SIG-M5 (cell line): ENCODE measurements at places on chromosomes 11 and 22.

GRCh38 chr22:28032861-28033260 lies 113.8 kb upstream of the PITPNB start:
- DNase-seq, result no peak

DNA sequence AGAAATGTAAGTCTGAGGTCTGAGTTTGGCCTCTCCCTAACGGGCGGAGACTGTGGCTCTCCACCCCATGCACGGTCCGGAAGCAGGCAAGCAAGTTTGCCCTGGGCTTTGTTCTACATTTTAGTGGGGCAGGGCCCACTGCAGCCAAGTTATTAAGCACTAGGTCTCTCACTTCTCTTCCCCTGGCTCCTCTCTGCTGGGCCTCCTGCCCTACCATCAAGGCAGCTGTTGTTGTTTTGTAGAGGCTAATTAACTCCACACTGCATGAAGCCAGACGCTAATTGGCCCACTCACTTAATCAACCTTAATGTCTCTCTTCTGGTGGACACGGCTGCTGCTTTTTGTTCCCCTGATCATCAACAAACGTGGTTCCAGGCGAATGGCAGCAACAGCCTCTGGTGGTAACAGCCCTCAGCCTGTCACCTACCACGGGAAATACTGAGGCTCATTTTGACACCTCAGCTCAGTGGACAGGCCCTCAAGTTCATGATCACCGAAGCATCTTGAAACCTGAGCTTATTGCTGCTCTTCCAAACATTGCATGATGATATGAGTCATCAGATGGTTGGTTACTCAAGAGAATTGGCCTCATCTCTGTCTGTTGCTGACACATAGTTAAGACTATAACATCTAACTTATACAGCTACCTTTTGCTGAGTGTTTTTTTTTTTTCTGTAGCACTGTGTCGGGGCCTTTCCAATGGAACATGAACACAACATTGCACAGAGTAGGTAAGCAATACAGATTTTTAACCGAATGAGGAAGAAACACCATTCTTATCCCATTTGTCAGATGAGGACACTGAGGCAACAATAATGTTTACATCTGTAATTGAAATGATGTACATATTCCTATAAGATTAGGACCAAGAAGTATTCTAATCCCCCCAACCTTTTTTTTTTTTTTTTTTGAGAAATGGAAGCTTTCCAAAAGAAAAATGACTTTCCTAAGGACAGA lies 20.8 kb upstream of the LMO2 start:
- peak; percentile 64 for DNase-seq

- DNase-seq, result no peak
Measured at GRCh38 chr11:83475760-83476159, 189.6 kb upstream of the CCDC90B start.

DNA sequence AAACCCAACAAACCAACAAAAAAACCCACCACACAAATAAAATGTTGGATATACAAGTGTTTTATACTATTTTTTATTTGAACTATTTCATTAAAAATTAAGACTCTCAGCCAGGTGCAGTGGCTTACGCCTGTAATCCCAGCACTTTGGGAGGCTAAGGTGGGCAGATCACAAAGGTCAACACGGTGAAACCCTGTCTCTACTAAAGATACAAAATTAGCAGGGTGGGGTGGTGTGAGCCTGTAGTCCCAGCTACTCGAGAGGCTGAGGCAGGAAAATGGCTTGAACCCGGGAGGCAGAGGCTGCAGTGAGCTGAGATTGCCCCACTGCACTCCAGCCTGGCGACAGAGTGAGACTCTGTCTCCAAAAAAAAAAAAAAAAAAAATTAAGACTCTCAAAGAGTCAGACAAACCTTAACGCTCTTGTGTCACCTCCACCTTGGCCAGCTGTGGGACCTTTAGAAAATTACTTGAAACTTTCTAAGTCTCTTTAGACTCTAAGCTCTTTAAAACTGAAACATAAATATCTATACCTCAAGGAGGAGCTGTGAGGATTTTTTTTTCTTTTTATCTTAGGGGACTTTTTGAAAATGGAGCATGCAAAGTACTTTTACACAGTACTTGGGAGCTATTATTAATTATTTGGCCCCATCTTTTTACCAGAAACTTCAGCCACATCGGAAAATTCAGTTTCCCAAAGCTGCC lies 68.4 kb upstream of the CLNS1A start:
- DNase-seq, result no peak

DNA sequence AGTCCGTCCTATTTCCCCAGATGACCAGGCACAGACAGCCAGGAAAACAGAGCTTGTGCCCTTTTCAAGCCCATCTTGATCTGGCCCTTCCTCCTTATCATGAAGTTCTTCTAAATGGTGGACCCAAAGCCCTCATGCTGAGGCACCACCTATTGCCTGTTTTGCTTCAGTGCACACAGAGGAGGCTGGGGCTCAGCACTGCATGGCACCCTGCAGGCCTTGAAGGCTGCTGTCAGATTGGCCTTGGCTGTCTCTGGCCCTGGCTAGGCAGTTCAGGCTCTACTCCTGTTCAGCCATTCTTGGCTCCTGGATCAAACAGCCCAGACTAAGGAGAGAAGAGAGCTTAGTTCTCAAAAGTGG lies 49.2 kb downstream of the OTOG start:
- DNase-seq, result no peak

DNA sequence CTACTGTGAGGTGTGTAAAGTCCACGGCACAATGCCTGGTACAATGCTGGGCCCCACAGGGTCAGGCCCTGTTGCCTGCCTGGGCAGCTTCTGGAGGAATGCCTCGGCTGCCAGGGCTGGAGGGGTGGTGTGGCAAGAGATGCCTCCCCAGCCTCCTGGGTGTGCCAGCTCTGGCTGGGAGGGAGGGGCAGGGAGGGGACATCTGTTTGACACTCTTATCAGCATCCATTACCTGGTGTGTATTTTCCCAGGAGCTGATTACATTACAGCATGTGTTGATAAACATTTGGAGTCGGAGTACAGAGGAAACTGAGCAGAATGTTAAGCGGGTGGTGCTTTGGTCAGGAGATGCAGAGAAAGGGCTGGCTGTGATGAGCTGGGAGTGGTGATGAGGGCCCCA lies 11.0 kb upstream of the NECTIN1 start:
- DNase-seq, result no peak

GRCh38 chr11:79110321-79110720 lies 330.5 kb downstream of the TENM4 start:
- DNase-seq, result no peak

GRCh38 chr11:15295695-15296094 lies 181.0 kb downstream of the INSC start:
- DNase-seq, result no peak

DNA sequence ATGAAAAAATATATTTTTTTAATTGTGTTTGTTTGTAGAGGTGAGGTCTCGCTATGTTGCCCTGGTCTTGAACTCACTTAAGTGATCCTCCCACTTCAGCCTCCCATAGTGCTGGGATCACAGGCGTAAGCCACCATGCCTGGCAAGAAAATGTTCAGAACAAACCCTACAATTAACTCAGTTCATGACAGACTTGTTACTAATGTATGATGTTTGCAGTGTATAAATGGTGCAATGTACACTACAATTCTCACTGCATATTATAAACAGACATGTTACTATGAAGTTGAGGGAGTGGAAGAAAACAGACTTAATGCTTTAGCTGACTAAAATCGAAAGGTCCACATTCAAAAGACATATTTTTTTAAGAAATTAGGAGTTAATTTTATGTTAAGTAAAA lies 59.0 kb downstream of the SIK3 start:
- DNase-seq, result no peak

- DNase-seq, result no peak
Measured at GRCh38 chr11:116605543-116606459, 167.0 kb downstream of the BUD13 start.

- no peak for DNase-seq
Measured at GRCh38 chr22:20244691-20245576, 23.2 kb downstream of the RTN4R start.

- DNase-seq, result no peak
Measured at GRCh38 chr22:35568751-35569739, 28.4 kb downstream of the RASD2 start.

GRCh38 chr11:66052664-66052982 lies 459 bp downstream of the SF3B2 start:
- no peak for DNase-seq

DNA sequence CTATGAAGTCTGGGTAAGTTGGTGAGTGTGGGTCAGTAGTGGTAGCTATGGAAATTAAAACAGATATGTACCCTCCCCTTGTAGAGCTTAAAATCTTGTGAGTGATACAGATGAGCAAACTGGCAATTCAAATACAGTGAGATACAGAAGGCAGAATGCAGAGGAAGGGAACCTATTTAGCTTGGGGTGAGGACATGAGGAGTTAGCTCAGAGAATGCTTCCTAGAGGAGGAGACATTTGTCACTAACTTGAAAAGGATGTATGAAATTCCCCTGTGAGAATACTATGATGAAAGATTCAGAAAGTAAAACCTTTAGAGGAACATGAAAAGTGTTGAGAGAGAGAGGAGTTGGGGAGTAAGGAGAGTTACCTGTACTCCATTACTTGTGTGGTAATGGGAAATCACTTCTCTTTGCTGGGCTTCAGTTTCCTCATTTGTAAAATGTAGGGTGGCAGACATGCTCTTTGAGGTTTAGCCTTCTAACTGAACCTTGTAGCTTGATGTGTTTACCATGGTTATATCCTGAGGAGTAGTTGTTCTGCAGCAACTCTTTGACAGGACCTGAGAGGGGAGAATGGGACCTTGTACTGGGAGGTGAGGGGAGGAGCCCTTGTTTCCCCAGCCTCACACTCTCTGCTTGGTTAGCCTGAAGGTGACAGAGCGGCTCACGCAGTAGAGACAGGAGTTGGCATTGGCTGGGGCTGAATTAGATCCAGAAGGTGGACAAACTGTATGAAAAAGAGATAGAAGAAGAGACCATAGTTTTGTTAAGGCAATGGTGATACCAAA lies 17.9 kb downstream of the SWAP70 start:
- DNase-seq, result no peak

DNA sequence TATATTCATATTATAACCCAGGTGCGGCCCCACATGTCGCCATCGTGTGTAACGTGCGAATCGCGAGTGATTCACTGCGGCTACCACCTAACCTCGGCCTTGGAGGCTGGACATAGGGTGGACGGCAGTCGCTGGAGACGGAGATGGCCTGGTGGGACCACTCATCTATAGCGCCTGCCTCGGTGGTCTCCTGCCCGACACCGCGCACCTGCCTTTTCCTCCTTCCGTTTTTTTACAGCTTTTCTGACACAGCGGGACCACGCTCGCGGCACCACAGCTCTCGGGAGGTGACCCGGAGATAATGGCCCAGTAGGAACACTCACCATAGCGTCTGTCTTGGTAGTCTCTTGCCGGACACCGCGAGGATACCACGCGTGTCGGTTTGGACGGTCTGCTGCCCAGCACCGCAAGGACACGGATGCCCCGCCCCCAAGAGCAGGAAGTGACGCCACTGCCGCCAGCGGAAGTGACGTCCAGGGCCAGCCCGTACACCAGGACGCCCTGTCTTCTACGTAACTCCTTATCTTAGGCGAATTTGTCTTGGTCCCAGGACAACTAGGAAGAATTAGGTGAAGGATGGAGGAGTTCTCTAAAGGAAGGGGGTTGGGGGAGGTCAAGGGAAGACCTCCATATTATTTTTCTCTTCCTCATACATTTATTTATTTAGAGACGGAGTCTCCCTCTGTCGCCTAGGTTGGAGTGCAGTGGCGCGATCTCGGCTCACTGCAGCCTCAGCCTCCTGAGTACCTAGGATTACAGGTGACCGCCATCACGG lies 6.4 kb downstream of the SNU13 start:
- DNase-seq, result no peak

GRCh38 chr11:11035331-11035730 lies 177.5 kb upstream of the ZBED5 start:
- DNase-seq, result no peak

DNA sequence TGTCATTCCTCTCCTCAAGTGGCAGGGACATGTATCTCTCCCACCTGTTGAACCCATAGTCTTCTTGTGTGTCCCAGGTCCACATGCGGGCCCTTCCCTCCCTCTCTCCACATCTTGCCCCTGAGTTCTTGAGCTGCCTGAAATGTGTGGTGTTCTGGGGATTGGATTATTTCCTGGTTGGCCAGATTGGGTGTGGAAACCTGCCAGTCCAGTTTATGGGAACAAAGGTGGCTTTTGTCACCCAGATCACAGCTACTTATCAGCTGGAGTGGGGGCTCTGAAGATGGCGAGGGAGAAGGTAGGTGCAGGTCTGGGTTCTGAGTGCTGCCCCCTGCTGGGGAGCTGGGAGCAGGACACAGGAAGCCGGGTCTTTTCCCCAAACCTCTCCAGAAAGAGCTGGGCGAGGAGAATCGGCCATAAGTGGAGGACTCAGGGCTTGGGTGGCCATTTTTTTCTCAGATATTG lies 14.2 kb downstream of the DTX4 start:
- DNase-seq, result no peak

- DNase-seq, result no peak
Measured at GRCh38 chr11:2393111-2393868, 7.3 kb upstream of the TSSC4 start.

GRCh38 chr11:46485856-46486443 lies 94.4 kb upstream of the CHRM4 start:
- no peak for DNase-seq

- no peak for DNase-seq
Measured at GRCh38 chr11:111444040-111444439, 65.0 kb upstream of the POU2AF1 start.

DNA sequence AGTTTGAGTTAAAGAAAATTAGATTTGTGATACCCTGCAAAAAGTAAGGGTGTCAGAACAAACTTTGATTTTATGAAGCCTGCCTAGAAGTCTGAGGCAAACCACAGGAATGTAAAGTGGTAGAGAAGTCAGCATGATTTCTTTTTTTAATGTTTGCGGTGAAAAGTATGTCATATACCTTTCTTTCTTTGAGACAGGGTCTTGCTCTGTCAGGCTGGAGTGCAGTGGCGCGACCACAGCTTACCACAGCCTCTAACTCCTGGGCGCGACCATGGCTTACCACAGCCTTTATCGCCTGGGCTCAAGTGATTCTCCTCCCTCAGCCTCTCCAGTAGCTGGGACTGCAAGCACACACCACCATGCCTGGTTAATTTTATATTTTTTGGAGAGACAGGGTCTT lies 4.7 kb downstream of the API5 start:
- DNase-seq, result no peak

DNA sequence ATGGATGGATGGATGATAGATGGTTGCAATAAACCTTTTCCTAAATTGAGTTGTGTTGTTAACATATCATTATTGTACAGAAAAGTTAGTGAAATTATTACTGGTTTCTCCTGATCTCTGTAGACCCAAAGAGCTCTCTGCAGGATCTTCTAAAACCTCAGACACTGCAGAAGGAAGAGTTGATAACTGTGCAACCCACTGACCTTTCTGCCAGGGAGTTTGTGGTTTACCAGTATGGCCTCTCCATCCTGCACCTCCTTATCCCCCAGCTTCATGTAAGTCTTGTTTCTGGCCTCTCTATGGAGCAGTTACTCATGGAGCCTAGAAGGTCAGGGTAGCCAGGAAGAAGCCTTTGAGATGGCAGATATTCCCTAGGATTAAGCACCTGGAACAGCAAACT lies 45.6 kb downstream of the BTG4 start:
- no peak for DNase-seq

DNA sequence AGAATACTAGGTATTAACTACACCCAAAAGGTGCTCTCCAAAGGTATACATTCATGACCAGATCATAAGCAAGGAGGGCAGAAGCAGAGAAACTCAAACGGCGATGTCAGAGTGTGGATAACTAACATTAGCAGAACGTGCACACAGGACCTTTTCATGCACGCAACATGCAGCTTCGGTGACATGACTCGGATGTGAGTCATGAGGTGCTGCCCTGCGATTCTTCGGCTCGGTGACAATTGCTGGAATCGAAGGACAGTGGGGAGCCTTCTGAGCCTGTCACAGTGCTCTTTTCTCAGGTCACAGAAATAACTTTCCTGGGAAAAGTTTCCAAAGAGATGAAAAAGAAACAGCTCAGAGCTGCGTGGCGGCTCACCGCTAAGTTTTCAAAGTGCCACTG lies 418.5 kb upstream of the SYN3 start:
- no peak for DNase-seq
